ENCODE measurements at places on chromosomes 5 and 9.

GRCh38 chr5:65811885-65812284 is 89.9 kb downstream of the NLN start:
- DNase-seq = no peak

DNA sequence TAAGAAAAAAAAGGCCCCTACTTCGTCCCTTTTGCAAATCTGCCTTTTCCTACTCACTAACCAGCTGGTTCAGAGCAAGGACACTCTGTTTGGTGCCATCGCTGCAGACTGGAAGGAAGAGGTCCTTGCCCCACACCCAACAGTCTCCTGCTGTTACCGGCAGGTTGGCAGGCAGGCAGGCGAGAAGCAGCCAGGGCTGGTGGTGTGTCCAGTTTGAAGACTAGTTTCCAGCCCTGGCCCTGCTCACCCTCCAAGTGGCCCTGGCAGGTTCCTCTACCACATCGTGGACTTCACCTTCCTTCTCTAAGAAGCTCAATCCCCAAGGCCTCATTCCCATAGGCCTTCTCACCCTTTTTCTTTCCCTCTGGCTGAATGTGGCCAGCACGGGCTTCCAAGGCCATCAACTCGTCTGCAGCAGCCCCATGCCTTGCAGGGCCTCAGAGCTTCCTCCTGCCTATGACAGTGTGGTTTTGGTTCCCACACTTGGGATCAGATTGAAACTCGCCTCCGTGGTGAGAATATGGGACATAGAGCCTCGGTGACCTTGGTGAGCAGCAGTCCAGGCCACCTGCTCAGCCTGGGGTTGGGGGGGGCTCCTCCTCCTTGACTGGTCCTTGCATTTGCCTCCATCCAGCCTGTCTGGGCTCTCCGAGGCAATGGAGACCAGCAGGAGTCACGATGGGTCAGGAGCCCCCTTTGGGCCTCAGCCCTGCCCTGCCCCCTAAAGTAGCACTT is 22.9 kb downstream of the TGFBI start:
- no peak for DNase-seq

- no peak for DNase-seq
These were observed 94.0 kb upstream of the ALDH1B1 start for GRCh38 chr9:38298503-38298902.

DNA sequence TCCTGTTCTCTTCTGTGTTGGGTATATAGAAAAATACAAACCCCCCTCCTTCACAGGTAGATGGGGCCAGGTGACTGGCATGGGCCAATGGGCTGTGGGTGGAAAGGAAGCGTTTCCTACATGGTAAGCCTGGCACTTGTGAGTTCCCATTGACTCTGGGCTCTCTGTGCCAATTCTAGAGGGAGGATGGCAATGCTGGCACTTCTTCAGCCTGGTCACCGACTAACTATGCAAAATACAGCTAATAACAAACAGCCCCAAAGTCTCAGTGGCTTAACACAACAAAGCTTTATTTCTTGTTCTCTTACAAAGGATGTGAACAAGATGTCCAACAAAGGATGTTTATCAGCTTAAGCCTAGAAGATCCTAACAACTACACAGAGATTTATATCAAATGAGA is 258.1 kb downstream of the SYK start:
- DNase-seq = no peak

DNA sequence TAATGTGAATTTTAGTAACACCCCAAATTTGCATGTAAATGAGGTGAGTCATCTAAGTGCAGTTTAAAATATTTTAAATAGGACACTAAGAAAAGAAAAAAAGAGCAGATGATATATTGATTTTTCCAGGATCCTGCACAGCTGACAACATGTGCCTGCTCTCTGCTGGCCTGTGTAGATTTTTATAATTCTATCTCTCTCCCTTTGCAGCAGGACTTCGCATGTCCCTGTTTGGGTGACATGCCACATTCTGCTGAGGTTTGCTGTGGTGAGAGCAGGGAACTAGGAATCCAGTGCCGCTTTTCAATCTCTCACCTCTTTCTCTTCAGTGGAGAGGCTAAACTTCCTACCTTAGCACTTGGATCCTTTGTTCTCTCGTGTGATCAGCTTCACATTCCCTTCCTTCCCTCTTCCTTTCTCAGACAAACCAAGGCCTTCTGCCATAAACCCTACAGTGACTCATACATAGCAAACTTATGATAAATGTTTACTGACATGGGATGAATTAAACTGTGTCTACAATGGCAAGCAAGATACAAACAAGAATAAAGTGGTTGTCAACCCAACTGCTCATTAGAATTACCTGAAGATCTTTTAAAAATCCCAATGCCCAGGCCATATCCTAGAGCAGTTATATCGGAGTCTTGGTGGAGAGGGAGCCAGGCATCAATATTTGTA is 198.8 kb upstream of the EFNA5 start:
- no peak for DNase-seq

DNA sequence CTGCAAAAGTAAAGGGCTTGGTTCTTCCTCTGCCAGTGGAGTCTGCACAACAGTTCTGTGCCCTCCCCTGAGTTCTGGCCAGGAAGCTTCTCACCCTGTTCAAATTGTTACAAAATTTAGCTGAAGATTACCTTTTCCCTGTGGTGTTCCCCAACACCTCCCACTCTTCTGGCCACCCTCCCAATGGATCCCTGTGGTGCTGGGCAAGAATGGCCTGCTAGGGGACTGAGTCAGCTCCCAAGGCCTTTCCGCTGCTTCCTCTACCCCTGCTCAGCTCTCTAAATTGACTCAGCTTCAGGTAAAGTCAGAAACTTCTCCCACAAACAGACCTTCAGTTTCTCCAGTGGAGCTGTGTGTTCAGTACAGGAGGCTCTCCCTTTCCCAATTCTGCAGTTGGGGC is 186.0 kb downstream of the NR2F1-AS1 start:
- DNase-seq = no peak

DNA sequence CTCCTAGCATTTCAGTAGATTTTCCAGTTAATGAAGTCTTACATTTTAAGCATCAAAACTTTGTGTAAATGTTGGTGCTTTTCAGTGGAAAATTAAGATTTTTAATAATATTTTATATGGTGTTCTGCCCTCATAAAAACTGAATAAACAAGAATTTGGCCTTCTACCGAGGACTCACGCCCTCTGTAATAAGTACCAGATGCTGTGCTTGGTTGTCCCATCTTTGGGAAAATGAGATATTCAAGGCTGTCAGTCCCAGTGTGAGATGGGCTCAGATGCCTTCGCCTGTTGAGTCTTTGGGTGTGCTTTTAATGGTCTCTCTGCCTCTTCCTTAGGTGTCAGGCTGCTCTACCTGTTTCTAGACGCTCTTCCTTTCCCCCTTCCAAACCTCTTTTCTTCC is 28.7 kb downstream of the GALNT12 start:
- no peak for DNase-seq

DNA sequence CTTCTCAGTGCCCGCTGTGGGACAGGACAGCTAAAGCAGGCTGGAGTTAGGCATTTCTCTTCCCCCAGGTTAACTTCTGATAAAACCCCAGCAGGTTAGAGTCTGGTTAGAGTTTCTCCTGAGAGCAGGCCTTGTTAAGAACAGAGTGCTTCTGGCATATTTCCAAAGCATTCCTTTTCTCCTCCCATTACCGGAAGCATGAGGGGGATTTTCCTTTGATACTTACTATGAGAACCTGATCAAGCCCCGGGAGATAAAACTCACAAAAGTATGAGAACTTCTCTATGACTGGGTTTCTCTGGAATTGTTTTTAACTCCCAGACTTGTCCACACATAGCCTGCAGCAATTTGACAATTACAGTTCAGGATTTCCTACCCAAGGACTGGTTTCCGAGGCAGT is 77.4 kb upstream of the MAST4 start:
- no peak for DNase-seq

- no peak for DNase-seq
These were observed 2.9 kb downstream of the STK10 start for GRCh38 chr5:172185096-172185461.

DNA sequence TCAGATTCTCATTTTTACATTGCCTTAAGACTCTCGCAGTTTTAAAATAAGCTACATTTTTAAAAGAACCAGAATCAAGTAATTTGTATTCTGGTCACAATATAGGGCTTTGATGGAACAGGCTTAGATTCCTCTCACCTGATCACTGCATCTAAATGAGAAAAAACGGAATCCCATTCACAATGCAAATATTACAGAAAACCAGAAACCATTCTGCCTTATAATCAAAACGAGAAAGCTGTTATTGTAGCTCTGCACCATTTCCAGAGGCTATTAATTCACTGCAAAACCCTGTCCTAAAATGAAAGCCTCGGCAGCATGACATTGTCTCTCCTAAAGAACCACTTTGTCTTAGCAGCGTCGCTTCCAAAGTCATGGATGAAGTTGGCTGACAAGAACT is 116.1 kb upstream of the ZNF366 start:
- no peak for DNase-seq

DNA sequence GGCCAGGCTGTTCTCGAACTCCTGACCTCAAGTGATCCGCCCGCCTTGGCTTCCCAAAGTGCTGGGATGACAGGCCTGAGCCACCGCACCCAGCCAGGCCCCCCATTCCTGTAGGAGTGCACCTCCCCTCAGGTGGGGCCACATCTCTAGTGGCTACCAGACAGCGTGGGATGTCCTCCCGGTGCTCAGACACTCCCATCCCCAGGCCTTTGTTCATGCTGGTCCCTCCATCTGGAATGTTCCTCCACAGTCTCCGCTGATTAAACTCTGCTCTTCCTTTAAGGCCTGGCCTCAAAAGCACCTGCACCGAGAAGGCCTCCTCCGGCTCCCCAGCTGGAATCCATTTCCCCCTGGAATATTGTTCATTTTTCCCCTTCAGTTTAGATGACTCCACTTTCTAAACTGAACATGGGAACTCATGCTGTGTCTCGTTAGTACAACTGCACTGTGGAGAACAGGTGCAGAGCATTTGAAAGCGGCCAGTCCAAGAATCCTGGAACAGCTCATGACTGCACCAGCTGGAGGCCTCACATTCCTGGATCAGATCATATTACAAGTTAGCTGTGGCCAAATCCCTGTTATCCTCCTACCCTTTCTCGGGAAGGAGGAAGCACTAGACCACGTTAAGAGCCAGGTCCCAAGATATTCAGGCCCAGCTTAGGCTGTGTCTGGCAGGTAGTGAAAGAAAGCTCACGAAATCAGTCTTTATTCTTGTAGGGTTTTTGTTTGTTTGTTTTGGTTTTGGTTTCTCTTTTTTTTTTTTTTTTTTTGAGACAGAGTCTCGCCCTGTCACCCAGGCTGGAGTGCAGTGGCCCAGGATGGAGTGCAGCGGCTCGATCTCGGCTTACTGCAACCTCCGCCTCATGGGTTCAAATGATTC is 10.8 kb upstream of the PRRC2B start:
- no peak for DNase-seq

GRCh38 chr5:34011536-34011935 is 3.7 kb upstream of the AMACR start:
- no peak for DNase-seq

GRCh38 chr9:118238139-118238538 is 533.9 kb downstream of the TLR4 start:
- no peak for DNase-seq

DNA sequence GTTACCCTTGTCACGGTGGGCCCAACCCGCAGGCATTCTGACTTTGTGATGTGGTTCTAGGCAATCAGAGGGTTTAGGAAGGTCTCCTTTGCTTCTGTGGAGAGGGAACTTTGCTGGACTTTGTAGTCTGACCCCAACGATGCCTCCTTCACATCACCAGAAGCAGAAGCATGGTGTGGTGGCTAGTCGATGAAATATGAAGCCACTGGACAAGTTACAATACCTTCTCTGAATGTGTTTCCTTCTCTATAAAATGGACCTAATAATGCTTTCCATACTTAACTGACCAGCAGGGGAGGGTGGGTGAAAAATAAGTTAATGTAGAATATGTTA is 607 bp downstream of the SPEF2 start:
- no peak for DNase-seq

DNA sequence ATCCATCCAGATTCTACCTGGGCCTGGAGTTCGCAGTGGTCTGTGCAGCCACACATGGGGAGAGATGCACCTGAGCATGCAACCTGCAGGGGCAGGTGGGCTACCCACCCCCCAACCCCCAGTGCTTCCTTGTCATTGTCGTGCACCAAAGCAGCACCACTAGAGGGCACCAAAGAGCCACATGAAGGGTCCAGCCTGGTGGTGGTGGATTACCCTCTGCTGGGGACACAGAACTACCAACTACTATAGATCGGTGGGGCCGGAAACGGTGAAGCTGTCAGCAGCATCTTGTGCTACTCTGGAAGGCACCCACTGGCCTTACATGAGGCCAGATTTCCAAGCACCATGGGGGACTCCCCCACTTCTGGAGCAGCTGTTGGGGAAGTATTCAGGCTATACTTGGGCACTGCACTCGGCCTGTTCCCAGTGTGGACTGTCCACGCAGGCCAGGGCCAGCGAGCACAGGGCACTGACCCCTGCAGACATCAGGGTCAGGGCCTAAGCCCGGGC is 60.2 kb upstream of the TBC1D2 start:
- peak; percentile 68 for DNase-seq

- DNase-seq = no peak
These were observed 454.9 kb downstream of the PRR16 start for GRCh38 chr5:120919017-120919416.
